ENCODE measurements at places on chromosomes 13 and 19. TPM values are rescaled to one million over a fixed set of nuclear protein-coding genes. Genes with fewer than 3 reads are reported as not detected.

IGLON5 gene
- total RNA-seq = 0.04 TPM

LGALS4 gene
- 0.32 TPM for total RNA-seq

VSTM2B gene
- total RNA-seq = not detected

CRB3 gene
- 25.6 TPM for total RNA-seq

ZSCAN22 gene
- total RNA-seq = 3.1 TPM

GRIK5 gene
- total RNA-seq = not detected

SHKBP1 gene
- total RNA-seq = 16.2 TPM

NKG7 gene
- not detected for total RNA-seq

FIZ1 gene
- 3.4 TPM for total RNA-seq

ZIK1 gene
- total RNA-seq = 9.8 TPM

PCDH8 gene
- total RNA-seq = not detected

LHB gene
- total RNA-seq = not detected

MYCBP2 gene
- total RNA-seq = 35.3 TPM

GSX1 gene
- not detected for total RNA-seq

PRR22 gene
- 2.3 TPM for total RNA-seq

NECTIN2 gene
- total RNA-seq = 75.4 TPM

PSPN gene
- 0.95 TPM for total RNA-seq

CATSPERD gene
- total RNA-seq = not detected

OR7D2 gene
- not detected for total RNA-seq

TMEM221 gene
- 0.55 TPM for total RNA-seq

CNMD gene
- total RNA-seq = not detected

INAFM1 gene
- total RNA-seq = 1.00 TPM

PLIN5 gene
- total RNA-seq = 1.8 TPM

ZNF471 gene
- not detected for total RNA-seq

PABPC3 gene
- total RNA-seq = 0.06 TPM
